ENCODE measurements at places on chromosomes 3 and 15. TPM values are rescaled to one million over a fixed set of nuclear protein-coding genes. Genes with fewer than 3 reads are reported as not detected.

Gene FAM131A
- total RNA-seq, result 25.2 TPM

Gene CYP8B1
- total RNA-seq, result not detected

Gene MYLK
- 56.7 TPM for total RNA-seq

Gene GOLGA8T
- under 0.01 TPM for total RNA-seq

Gene CCPG1
- 38.6 TPM for total RNA-seq

Gene CRYGS
- 0.89 TPM for total RNA-seq

Gene KLHL40
- not detected for total RNA-seq

Gene MCTP2
- 6.8 TPM for total RNA-seq

Gene RAB27A
- 6.8 TPM for total RNA-seq

Gene CPLX3
- total RNA-seq, result not detected

Gene OIP5
- total RNA-seq, result 3.3 TPM

Gene CADM2
- not detected for total RNA-seq

Gene PLCH1
- total RNA-seq, result under 0.01 TPM

Gene STRIT1
- not detected for total RNA-seq

Gene ABHD10
- 21.6 TPM for total RNA-seq

Gene ENTPD3
- total RNA-seq, result not detected

Gene FBXW12
- not detected for total RNA-seq

Gene SECISBP2L
- total RNA-seq, result 18.1 TPM

Gene ZIC4
- total RNA-seq, result not detected

Gene PLXNB1
- 13.9 TPM for total RNA-seq

Gene ISG20
- 36.8 TPM for total RNA-seq

Gene SOX14
- total RNA-seq, result not detected

Gene PLCB2
- total RNA-seq, result not detected

Gene WDR93
- total RNA-seq, result under 0.01 TPM

Gene EPHA6
- total RNA-seq, result under 0.01 TPM

Gene SERPINI1
- 0.76 TPM for total RNA-seq

Gene SLC9C1
- total RNA-seq, result under 0.01 TPM

Gene DNAJA4
- total RNA-seq, result 0.90 TPM

Gene RLBP1
- not detected for total RNA-seq

Gene PRTG
- 1.0 TPM for total RNA-seq

Gene SELENOS
- total RNA-seq, result 54.2 TPM

Gene VEPH1
- total RNA-seq, result 5.3 TPM

Gene CD96
- total RNA-seq, result not detected

Gene RAB6B
- 0.39 TPM for total RNA-seq

Gene PCOLCE2
- total RNA-seq, result 0.13 TPM

Gene SH2D7
- total RNA-seq, result not detected

Gene NEK10
- total RNA-seq, result 1.9 TPM

Gene NANOGP8
- total RNA-seq, result not detected

Gene SENP5
- total RNA-seq, result 36.2 TPM

Gene HTR3E
- total RNA-seq, result not detected

Gene CFAP91
- not detected for total RNA-seq

Gene CHRNA3
- not detected for total RNA-seq

Gene TRIP4
- 10.9 TPM for total RNA-seq

Gene SNX22
- total RNA-seq, result under 0.01 TPM

Gene C2CD4A
- total RNA-seq, result 3.2 TPM

Gene SERINC4
- total RNA-seq, result not detected

Gene LMAN1L
- total RNA-seq, result not detected

Gene GOLGA8J
- total RNA-seq, result not detected

Gene ACAD11
- total RNA-seq, result 14.7 TPM

Gene GP5
- 0.13 TPM for total RNA-seq

Gene GASK1A
- total RNA-seq, result under 0.01 TPM

Gene NECTIN3
- 35.7 TPM for total RNA-seq

Gene SLCO2A1
- 1.2 TPM for total RNA-seq

Gene GOLGA8K
- 0.39 TPM for total RNA-seq

Gene TF
- total RNA-seq, result 0.13 TPM

Gene PRKCD
- total RNA-seq, result 1.9 TPM
